ENCODE measurements at places on chromosomes 7 and 10. TPM values are rescaled to one million over a fixed set of nuclear protein-coding genes. Genes with fewer than 3 reads are reported as not detected.

The AKR1D1 gene
- total RNA-seq = not detected

GRCh38 chr10:20156511-20156910, 340.3 kb downstream of the PLXDC2 start:
- H3K27ac ChIP-seq = no peak overlapping the region
- no peaks in the 10 kb centered on the region for H3K27me3 ChIP-seq
- H3K36me3 ChIP-seq = no peaks in the 10 kb centered on the region
- H3K4me3 ChIP-seq = no peak overlapping the region
- no peak for DNase-seq

DNA sequence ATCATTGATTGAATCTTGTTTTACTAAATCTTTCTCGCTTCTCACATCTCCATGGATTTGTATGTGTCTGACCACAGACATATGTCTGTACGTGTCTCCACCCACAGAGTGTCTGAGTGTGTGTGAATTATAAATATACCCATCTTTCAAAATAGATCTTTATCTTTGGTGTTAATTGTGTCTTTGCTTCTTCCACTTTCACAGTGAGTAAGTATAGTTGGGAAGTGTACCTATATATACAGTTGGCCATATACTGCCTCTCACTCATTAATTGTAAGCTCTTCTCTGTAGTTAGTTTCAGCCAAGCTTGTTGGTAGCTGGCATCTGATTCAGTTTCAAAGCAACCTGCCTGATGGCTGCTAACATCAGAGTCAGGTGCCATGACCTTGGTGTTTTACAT, 18.4 kb downstream of the EEPD1 start:
- no peaks in the 10 kb centered on the region for H3K27me3 ChIP-seq
- H3K4me3 ChIP-seq = no peak overlapping the region
- 0 out of 2 replicates have a peak, but pooled peaks cover 3% of the 10 kb centered on the region for H3K36me3 ChIP-seq
- H3K4me1 ChIP-seq = peaks cover 12% of the 10 kb centered on the region
- no peak for DNase-seq
- no peak overlapping the region for H3K27ac ChIP-seq

GRCh38 chr7:47328392-47329319, 253.3 kb downstream of the TNS3 start:
- H3K27me3 ChIP-seq = no peaks in the 10 kb centered on the region
- no peak overlapping the region for H3K4me3 ChIP-seq
- peaks cover 29% of the 10 kb centered on the region for H3K36me3 ChIP-seq
- DNase-seq = no peak

GRCh38 chr7:99102809-99103690, 40.9 kb downstream of the SMURF1 start:
- H3K4me3 ChIP-seq = no peak overlapping the region
- peak; percentile 80 for DNase-seq
- H3K4me1 ChIP-seq = peaks cover 74% of the 10 kb centered on the region
- no peaks in the 10 kb centered on the region for H3K27me3 ChIP-seq
- peak overlapping the region; percentile 60 for H3K27ac ChIP-seq

- DNase-seq = no peak
- no peak overlapping the region for H3K27ac ChIP-seq
- no peaks in the 10 kb centered on the region for H3K27me3 ChIP-seq
Measured at GRCh38 chr10:16835228-16835627, 18.0 kb upstream of the RSU1 start.

- no peaks in the 10 kb centered on the region for H3K4me1 ChIP-seq
- no peaks in the 10 kb centered on the region for H3K36me3 ChIP-seq
Measured at GRCh38 chr10:124505279-124505678, 43.7 kb downstream of the LHPP start.

The WNT16 gene
- total RNA-seq = 0.39 TPM

GRCh38 chr10:73493781-73494180, 2.0 kb downstream of the PPP3CB start:
- H3K27ac ChIP-seq = peak overlapping the region; percentile 94
- no peak overlapping the region for H3K4me3 ChIP-seq
- H3K27me3 ChIP-seq = no peaks in the 10 kb centered on the region
- H3K36me3 ChIP-seq = peaks cover 2% of the 10 kb centered on the region

The AGR3 gene
- total RNA-seq = not detected

The ZCWPW1 gene
- total RNA-seq = 6.5 TPM

DNA sequence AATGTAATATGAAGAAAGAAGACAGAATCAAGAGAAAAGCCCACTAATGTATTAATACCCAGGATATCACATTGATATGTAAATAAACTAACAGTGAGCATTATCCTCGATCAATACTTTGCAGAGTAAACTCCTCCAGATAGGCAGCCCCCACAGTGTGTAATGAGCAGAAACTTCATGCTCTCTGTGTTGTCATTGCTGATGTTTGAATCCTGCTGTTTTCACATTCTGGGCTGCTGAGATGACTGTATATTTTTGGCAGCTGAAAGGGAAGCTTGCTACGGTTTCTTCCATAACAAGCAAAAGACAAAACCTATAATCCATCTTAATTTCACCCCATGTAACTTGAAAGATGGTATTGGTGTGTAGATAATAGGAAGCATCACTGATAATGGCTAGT, 15.3 kb upstream of the THSD7A start:
- peak overlapping the region; percentile 60 for H3K27ac ChIP-seq
- H3K4me3 ChIP-seq = peak overlapping the region; percentile 4
- H3K27me3 ChIP-seq = no peaks in the 10 kb centered on the region

GRCh38 chr10:96619120-96619519, 32.3 kb upstream of the TM9SF3 start:
- no peak overlapping the region for H3K4me3 ChIP-seq
- H3K36me3 ChIP-seq = no peaks in the 10 kb centered on the region
- H3K4me1 ChIP-seq = no peaks in the 10 kb centered on the region
- no peak for DNase-seq

- H3K27ac ChIP-seq = no peak overlapping the region
- no peak overlapping the region for H3K4me3 ChIP-seq
- no peaks in the 10 kb centered on the region for H3K27me3 ChIP-seq
- peaks cover 21% of the 10 kb centered on the region for H3K4me1 ChIP-seq
- DNase-seq = no peak
- no peaks in the 10 kb centered on the region for H3K36me3 ChIP-seq
Measured at GRCh38 chr7:155202106-155202871, 95.4 kb upstream of the INSIG1 start.

The ZNF800 gene
- 26.0 TPM for total RNA-seq

- DNase-seq = no peak
- H3K27ac ChIP-seq = peak overlapping the region; percentile 74
- no peaks in the 10 kb centered on the region for H3K27me3 ChIP-seq
- H3K4me1 ChIP-seq = no peaks in the 10 kb centered on the region
- no peak overlapping the region for H3K4me3 ChIP-seq
Measured at GRCh38 chr10:3866332-3866731, 81.3 kb upstream of the KLF6 start.

- H3K36me3 ChIP-seq = no peaks in the 10 kb centered on the region
- no peak overlapping the region for H3K4me3 ChIP-seq
- no peaks in the 10 kb centered on the region for H3K4me1 ChIP-seq
- no peak for DNase-seq
Measured at GRCh38 chr10:14815681-14816080, 22.2 kb downstream of the CDNF start.

GRCh38 chr7:21352540-21353387, 75.1 kb upstream of the SP4 start:
- H3K27me3 ChIP-seq = no peaks in the 10 kb centered on the region
- no peak overlapping the region for H3K27ac ChIP-seq
- H3K4me1 ChIP-seq = no peaks in the 10 kb centered on the region

The SPDYE5 gene
- not detected for total RNA-seq

DNA sequence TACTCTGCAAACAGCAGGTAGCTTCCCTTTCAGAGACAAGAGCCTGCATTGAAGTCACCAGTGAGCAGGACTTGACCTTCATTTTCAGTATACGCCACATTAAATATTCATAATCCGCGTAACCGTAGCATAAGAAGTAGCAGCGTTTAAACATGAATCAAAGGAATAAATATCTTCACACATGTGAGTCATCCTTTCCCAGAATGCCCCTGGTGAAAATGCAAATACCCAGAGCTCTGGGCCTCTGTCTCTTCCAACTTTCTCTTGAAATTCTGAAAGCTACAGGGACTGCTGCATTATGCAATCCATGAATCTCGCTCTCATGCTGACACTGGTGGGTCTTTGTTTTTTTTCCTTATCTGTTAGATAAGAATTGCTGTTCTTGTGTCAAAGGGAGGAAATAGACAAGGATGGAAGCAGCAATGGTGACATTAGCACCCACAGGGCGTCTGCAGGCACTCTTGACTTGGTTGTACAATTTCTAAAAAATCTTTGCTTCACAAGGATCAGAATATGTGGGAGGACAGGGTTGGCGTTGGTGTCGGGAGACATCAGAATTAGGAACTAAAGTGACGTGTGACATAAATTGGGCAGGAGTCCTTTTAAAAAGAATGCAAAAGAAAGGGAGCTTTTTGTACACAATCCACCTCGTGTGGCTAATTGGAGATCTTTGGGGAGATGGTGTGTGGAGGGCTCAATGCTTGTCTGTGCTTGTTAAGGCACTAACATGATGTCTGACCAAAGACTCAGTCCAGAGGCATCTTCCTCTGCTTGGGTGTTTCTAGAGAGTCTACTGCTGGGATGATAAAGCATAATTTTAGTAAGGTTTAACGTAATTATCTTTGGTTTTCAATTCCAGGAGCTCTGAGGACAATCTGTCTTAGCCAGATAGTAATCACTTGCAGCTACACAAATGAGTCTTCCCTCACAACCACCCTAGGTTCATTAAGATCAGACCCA, 390.3 kb downstream of the KCNMA1 start:
- no peaks in the 10 kb centered on the region for H3K27me3 ChIP-seq
- no peak overlapping the region for H3K27ac ChIP-seq
- no peaks in the 10 kb centered on the region for H3K36me3 ChIP-seq
- no peak overlapping the region for H3K4me3 ChIP-seq
- H3K4me1 ChIP-seq = no peaks in the 10 kb centered on the region

DNA sequence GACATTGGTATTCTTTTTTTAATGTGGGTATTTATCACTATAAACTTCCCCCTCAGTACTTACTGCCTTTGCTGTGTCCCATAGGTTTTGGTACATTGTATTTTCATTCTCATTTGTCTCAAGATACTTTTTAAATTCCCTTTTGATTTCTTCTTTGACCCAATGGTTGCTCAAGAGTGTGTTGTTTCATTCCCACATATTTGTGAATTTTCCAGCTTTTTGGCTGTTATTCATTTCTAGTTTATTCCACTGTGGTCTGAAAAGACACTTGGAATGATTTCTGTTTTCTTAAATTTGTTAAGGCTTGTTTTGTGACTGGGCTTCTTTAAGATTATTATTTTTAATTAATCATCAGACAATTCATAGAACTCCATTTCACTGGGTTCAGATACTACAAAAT, 105.0 kb downstream of the EPC1 start:
- DNase-seq = no peak
- H3K27me3 ChIP-seq = no peaks in the 10 kb centered on the region
- no peak overlapping the region for H3K27ac ChIP-seq
- H3K4me3 ChIP-seq = no peak overlapping the region

GRCh38 chr10:124508070-124508667, 46.5 kb downstream of the LHPP start:
- no peaks in the 10 kb centered on the region for H3K27me3 ChIP-seq
- H3K36me3 ChIP-seq = no peaks in the 10 kb centered on the region
- no peak overlapping the region for H3K4me3 ChIP-seq
- H3K4me1 ChIP-seq = no peaks in the 10 kb centered on the region
- no peak overlapping the region for H3K27ac ChIP-seq

DNA sequence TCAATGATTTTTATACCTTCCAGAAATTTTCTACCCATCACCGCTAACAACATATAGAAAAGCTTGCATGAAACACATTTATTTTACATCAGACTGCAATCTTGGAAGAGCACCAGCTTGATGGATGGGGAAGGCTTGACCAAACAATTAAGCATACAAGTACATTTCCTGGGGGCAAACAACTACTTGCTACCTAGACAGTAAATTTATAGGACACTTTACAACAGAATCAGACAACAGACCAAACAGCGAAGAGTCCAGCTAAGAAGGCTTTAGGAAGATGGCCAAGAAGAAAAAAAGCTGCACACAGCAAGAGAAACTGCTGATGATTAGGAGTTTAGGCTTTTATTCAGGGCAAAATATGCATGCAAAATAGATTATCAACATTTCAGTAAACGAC, 8.0 kb downstream of the AASS start:
- DNase-seq = no peak
- H3K4me1 ChIP-seq = no peaks in the 10 kb centered on the region
- no peaks in the 10 kb centered on the region for H3K36me3 ChIP-seq
- no peak overlapping the region for H3K27ac ChIP-seq

DNA sequence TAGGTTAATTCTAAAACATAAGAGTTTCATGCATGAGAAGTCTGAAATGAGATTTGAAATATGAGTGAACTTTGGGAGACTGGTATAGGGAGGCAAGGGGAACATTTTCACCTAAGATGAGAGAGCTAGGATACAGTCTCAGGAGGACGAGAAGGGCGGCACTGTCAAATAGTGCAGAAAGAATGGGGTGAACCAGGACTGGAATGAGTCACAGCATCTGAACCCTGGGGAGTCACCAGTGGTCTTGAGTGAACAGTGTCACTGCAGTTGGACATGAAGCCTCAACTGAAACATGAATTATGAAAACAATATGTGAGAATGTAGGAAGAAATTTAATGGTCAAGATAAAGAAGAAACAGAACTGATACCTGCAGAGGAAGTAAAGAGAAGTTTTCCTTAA, 33.8 kb downstream of the GNG11 start:
- DNase-seq = no peak
- no peaks in the 10 kb centered on the region for H3K27me3 ChIP-seq
- no peaks in the 10 kb centered on the region for H3K4me1 ChIP-seq
- H3K27ac ChIP-seq = no peak overlapping the region

DNA sequence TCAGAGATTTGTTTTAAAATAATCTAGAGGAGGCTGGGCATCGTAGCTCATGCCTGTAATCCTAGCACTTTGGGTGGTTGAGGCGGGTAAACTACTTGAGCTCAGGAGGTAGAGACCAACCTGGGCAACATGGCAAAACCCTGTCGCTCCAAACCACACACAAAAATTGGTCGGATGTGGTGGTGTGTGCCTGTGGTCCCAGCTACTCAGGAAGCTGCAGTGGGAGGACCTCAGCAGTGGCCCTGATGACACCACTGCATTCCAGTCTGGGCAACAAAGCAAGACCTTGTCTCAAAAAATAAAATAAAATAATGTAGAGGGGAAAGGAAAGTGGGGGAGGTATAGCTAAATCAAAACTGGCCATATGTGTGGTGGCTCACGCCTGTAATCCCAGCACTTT, 13.9 kb upstream of the PPP3CB start:
- H3K27me3 ChIP-seq = no peaks in the 10 kb centered on the region
- H3K4me3 ChIP-seq = no peak overlapping the region
- no peaks in the 10 kb centered on the region for H3K4me1 ChIP-seq

The AVL9 gene
- 66.6 TPM for total RNA-seq

- H3K36me3 ChIP-seq = no peaks in the 10 kb centered on the region
- no peaks in the 10 kb centered on the region for H3K27me3 ChIP-seq
- no peak for DNase-seq
Measured at GRCh38 chr7:75667938-75668337, 70.8 kb downstream of the HIP1 start.

DNA sequence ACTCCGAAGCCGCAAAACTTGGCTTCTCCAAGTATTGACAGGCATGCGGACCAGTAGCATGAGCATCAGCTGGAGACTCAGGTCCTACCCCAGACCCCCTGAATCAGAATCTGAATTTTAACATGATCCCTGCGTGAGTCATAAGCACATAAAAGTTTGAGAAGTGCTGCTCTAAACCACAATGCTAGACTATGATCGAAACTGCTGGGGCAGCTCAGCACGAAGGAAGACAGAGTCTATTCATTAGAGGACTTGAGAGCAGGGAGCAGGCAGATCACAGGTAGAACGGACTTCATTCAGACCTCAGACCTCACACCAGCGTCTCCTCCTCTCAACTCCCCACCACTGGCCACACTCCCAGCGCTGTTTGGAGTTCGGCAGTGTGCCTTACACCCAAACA, 16.9 kb downstream of the CAMK2G start:
- peak overlapping the region; percentile 0 for H3K27ac ChIP-seq
- no peak for DNase-seq
- H3K27me3 ChIP-seq = no peaks in the 10 kb centered on the region
- H3K4me3 ChIP-seq = no peak overlapping the region
- H3K36me3 ChIP-seq = peaks cover 6% of the 10 kb centered on the region

The ZNF735 gene
- not detected for total RNA-seq
